ENCODE measurements at places on chromosomes 6 and 20. TPM values are rescaled to one million over a fixed set of nuclear protein-coding genes. Genes with fewer than 3 reads are reported as not detected.
A peak's percentile ranks its signal among the peaks of the same experiment; 100 is the strongest.

Gene MYMX
- total RNA-seq = 0.88 TPM

Gene E2F1
- 2.2 TPM for total RNA-seq

Gene SYNCRIP
- 56.0 TPM for total RNA-seq

Gene TAGAP
- total RNA-seq = 4.1 TPM

Gene SIRPA
- 42.3 TPM for total RNA-seq

Gene RIOK1
- total RNA-seq = 26.9 TPM

DNA sequence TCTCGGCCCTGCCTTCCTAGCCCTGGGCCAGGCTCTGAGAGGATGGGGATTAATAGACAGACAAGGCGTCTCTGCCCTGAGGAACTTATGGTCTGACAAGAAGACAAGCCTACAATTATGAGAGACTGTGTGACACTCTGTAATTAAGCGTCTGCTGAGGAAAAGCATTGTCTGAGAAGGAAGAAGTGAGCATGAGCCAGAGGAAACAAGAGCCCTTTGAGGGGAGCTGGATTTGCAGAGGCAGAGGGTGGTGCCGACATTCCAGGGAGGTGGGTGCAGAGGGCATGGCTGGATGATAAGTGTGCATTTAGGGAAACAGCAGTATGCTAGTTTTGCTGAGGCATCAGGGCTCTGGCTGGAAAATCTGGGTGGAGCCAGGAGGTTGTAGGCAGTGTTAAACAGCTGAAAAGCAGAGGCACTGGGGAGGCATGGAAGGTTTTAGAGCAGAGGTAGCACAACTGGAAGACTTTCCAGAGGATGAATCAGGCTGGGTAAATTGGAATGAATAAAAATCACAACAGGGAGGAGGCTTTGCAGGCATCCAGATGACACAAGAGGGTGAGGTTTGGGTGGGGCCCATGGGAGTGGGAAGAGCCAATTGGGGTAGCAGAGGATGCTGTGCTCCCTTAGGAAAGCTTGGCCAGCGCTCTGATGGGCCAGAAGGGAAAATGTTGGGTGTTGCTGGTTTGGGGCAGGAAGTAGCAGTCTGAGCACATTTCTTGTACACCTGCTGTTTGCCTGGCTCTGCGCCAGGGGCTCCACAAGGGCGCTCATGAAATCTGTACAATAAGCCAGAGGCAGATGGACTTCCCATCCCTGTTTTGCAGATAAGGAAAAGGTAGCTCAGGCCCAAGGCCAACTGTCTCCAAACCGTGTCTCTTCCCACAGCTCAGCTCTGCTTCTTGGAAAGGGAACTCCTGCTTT lies 74.0 kb upstream of the MYL9 start:
- H3K27ac ChIP-seq = peak overlapping the region; percentile 92
- H3K27me3 ChIP-seq = no peaks in the 10 kb centered on the region
- no peaks in the 10 kb centered on the region for H3K36me3 ChIP-seq
- no peak overlapping the region for H3K4me3 ChIP-seq
- DNase-seq = no peak

DNA sequence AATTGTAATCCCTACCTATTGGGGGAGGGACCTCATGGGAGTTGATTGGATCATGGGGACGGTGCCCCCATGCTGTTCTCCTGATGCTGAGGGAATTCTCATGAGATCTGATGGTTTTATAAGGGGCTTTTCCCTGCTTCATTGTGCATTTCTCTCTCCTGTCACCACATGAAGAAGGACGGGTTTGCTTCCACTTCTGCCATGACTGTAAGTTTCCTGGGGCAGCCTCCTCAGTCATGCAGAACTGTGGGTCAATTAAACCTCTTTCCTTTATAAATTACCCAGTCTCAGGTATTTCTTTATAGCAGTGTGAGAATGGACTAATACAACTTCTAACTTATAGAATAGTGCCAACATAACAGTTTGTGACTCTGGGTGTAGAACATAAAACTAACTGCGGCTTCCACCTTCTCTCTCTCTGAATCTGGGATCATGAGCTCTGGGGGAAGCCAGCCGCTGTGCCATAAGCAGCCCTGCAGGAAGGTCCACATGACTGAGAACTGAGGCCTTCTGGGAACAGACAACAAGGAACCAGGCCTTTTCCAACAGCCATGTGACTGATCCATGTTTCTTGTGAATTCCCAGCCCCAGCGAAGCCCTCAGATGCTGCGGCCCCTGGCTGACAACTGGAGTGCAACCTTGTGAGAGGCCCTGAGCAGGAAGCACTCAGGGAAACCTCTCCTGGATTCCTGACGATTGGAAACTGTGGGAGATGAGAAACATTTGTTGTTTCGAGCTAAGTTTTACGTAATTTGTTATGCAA lies 3.4 kb upstream of the HLA-A start:
- H3K4me1 ChIP-seq = no peaks in the 10 kb centered on the region
- H3K27me3 ChIP-seq = no peaks in the 10 kb centered on the region
- no peak overlapping the region for H3K27ac ChIP-seq
- no peak overlapping the region for H3K4me3 ChIP-seq

DNA sequence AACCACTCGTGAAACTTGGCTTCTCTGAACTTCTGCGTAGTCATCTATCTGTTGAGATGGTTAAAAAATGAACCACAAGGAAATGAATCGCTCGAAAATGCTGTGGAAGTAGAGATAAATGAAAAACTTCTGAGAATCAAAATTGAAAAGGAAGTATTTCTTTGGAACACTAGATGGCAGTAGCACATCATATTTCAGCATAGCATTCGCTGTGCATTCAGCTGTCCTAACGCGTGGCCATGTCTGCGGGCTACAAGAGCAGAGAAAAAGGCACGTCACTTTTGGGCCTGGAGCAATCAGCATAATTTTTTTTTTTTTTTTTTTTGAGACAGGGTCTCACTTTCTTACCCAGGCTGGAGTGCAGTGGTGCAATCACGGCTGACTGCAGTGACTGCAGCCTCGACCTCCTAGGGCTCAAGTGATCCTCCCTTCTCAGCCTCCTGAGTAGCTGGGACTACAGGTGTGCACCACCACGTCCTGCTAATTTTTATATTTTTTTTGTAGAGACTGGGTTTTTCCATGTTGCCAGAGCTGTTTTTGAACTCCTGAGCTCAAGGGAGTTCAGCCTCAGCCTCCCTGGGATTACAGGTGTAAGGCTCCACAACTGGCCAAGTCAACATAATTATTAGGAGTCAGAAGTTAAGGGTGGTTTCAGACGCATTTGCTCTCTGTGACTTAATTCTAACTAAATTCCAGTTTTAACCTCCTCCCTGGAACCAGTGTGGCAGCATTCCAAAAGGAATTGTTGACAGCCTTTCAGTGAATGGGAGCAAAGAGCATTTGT lies 8.8 kb upstream of the PERP start:
- H3K27ac ChIP-seq = no peak overlapping the region
- H3K27me3 ChIP-seq = no peaks in the 10 kb centered on the region
- H3K36me3 ChIP-seq = no peaks in the 10 kb centered on the region
- no peak overlapping the region for H3K4me3 ChIP-seq

DNA sequence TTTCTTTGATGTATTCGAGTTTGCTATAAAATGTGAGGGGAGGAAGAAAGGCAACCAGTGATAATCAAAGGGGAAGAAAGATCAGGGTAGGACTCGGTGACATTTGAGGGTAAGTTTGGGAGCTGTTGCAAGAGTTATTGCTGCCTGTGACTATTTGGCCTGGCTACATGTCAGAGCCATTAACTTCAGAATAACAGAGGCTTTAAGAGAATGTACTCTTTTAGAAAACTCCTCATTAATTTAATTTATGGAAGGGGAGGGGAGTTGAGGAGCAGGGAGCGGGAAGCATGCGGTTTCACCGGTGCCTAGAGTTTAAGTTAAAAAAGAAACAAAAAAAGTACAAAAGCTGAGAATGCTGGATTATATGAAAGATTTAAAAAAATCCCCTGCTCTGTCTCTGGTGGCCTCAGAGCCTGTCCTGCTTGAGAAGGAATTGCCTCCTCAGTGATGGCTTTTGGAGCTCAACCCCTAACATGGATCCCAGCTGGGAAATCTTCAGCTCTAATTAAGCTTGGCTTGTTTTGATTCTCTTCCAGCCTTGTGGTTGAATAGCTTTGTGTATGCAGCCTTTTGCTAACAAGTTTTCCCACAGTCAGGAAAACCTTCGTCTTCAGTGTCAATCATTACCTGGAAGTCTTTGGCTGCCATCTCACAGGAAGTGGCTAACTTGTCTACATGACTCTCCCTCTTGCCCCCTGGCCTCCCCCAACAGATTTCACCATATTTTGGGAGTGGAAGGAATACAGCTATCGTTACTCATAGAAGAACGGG lies 238.2 kb downstream of the SOX4 start:
- H3K4me3 ChIP-seq = no peak overlapping the region
- H3K27ac ChIP-seq = peak overlapping the region; percentile 76
- H3K4me1 ChIP-seq = no peaks in the 10 kb centered on the region
- no peak for DNase-seq

GRCh38 chr20:11051136-11051535 lies 377.3 kb upstream of the JAG1 start:
- no peak overlapping the region for H3K4me3 ChIP-seq
- no peaks in the 10 kb centered on the region for H3K36me3 ChIP-seq
- DNase-seq = no peak
- H3K27me3 ChIP-seq = no peaks in the 10 kb centered on the region

- H3K36me3 ChIP-seq = no peaks in the 10 kb centered on the region
- DNase-seq = no peak
- H3K27me3 ChIP-seq = no peaks in the 10 kb centered on the region
Observed at GRCh38 chr6:158783851-158784250, 35.3 kb downstream of the EZR start.

- no peaks in the 10 kb centered on the region for H3K27me3 ChIP-seq
- H3K4me1 ChIP-seq = no peaks in the 10 kb centered on the region
- DNase-seq = no peak
- H3K27ac ChIP-seq = no peak overlapping the region
Observed at GRCh38 chr6:6823030-6823429, 234.5 kb downstream of the LY86 start.

DNA sequence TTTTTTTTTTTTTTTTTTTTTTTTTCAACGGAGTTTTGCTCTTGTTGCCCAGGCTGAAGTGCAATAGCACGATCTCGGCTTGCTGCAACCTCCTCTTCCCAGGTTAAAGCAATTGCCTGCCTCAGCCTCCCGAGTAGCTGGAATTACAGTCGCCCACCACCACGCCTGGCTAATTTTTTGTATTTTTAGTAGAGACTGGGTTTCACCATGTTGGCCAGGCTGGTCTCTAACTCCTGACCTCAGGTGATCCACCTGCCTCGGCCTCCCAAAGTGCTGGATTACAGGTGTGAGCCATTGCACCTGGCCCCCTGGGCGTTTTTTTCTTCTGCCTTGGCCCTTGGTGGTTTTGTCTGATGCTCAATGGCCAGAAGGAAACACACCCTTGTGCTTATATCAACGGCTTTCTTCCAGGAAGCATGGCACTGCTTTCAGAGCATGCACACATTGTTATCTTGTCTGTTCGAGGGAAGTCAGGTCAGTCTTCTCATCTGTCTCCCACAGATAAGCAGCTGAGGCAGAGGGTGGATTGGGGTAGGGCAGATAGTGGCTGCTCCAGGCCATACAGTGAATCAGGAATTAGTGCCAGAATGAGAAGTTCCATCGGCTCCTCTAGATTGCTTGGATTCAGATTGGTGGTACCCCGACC lies 203.1 kb downstream of the TSHZ2 start:
- H3K27ac ChIP-seq = no peak overlapping the region
- no peak for DNase-seq
- H3K36me3 ChIP-seq = no peaks in the 10 kb centered on the region
- H3K4me3 ChIP-seq = no peak overlapping the region

DNA sequence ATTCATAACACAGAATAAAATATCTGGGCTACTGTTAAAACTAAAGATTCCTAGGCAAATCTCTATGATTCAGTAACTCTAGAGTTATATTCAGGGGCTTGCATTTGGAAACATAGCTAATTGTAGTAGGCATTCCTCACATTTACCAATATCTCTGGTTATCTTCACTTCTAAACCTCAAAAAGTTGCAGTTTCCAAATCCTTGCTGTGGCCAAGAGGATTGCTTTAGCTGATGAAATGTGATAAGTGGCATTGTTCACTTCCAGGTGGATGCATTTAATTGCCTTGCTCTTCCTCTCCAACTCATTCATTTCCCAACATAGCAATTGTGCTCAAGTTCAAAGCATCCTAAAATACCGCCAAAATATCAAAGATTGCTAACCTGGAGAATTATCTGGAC lies 246.6 kb downstream of the GRIK2 start:
- no peak for DNase-seq
- H3K4me1 ChIP-seq = no peaks in the 10 kb centered on the region
- H3K4me3 ChIP-seq = no peak overlapping the region
- H3K27ac ChIP-seq = no peak overlapping the region

DNA sequence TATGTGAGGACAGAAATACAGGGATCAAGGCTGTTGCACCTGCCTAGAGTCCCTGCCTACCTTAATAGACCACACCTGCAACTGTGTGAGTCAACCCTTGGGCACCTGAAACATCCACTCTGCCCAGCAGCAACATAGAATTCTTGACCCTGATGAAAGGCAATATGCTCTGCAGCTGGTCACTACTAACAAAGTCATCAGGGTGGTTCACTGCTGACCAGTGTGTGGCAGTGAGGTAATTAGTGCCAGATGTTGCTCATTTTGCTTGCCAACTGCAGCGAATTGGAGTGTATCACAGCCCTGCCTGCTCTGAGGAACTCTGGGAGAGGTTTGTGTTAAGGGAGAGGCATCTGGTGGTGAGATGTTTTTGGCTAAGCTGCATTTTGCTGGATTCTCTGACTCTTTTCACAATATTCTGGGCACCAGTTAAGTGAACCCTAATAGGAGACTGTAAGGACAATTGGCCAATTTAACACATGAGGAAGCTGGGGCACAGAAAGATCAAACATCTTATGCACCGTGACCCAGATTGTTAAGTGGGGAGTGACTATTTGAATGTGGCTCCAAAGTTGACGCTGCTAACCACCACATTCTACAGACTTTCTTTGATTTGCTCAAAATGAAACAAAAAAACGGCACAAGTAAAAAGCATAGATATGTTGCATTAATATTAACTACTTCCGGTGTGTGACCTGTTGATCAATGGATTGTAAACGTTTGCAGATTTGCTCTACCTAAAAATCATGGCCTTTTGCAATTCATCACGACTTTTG lies 61.9 kb upstream of the OPRM1 start:
- H3K36me3 ChIP-seq = no peaks in the 10 kb centered on the region
- no peak overlapping the region for H3K4me3 ChIP-seq
- H3K4me1 ChIP-seq = no peaks in the 10 kb centered on the region
- no peaks in the 10 kb centered on the region for H3K27me3 ChIP-seq

DNA sequence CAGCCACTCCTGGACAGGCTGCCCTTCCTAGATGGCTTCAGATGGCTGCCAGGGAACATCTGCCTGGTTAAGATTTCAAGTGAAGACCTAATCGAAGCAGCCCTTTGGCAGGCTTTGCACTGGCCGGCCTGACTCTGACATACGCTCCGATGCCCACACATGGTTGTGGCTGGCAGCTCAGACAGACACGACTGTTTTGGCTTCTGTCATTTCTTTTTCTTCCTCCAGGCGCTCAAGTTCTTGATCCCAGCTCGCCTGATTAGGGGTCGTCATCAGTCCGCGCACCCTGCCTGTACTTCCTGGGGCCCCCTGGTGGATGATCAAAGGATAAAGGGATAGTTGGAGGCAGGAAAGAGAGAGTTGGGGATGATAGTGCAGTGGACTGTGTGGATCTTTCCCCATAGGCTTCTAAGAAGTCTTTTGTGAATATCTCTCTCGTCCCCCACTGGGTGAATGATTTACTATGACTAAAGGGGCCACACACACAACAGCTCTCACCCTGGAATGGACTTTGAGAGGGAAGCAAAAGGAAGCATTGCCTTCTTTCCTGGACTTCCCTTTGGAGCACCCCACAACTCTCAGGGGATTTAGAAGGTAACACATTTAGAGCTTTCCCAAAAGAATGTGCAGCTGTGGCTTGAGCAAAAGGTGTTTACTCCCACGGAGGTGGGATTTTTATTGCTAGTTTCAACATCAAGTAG lies 21.4 kb upstream of the TRAM2 start:
- H3K4me3 ChIP-seq = no peak overlapping the region
- no peaks in the 10 kb centered on the region for H3K4me1 ChIP-seq
- no peaks in the 10 kb centered on the region for H3K36me3 ChIP-seq
- H3K27ac ChIP-seq = peak overlapping the region; percentile 66
- H3K27me3 ChIP-seq = no peaks in the 10 kb centered on the region

All from breast epithelium (tissue), 4 donors.